Chondrocyte (in vitro differentiated cells): ENCODE measurements at places on chromosomes 7 and 10. TPM values are rescaled to one million over a fixed set of nuclear protein-coding genes. Genes with fewer than 3 reads are reported as not detected.

DNA sequence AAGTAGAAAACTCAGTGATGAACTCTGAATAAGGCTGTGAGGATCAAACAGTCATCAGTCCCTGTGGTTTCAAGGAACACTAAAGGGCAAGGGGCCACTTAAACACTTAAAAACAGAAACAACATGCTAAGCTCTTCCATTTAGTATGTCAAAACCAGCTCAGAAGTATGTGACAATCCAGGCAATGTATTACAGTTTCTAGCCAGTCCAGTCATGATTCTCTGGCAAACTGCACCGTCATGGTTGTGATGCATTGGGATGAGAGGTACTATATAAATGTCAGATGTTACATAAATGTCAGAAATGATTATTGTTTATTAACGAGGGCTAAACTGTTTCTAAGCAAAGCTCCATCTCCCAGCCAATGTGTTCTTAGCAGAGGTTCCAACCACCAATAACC, 4.7 kb upstream of the CREB5 start:
- DNase-seq, result no peak

DNA sequence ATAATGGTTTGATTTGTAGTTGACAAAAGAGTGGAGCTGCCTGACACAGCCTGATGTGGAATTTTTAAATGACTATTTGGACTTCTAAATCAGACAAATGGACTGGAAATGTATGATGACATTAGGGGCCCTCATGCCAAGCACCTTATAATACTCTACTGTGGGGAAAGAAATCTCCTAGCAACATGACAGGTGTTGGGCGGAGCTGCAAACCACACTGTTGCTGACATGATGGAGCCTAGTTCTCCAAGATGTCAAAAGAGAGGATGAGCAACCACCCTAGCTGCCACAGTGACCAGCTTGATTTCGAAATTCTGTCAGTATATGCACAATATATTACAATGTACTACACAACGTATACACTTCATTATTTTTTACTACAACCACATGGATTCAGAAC, 65.8 kb downstream of the RHOBTB1 start:
- DNase-seq, result no peak

DNA sequence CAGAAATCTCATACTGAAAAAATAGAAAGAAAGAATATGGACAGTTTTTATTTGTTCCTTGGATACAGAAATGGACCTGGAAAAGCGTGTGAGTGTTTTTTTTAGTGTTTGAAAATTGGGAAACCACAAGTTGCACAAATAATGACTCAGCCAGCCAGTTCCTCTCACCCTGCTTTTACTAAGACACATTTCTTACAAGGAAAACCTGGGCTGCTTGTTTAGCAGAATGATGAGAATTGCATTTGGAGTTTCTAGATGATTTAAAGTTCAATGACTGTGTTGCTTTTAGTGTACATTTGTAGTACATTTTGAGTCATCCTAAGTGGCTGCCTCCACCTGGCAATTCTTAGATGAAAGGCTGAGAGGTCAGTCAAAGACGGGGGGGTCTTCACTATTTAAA, 218.7 kb downstream of the ABCA13 start:
- DNase-seq, result no peak

DNA sequence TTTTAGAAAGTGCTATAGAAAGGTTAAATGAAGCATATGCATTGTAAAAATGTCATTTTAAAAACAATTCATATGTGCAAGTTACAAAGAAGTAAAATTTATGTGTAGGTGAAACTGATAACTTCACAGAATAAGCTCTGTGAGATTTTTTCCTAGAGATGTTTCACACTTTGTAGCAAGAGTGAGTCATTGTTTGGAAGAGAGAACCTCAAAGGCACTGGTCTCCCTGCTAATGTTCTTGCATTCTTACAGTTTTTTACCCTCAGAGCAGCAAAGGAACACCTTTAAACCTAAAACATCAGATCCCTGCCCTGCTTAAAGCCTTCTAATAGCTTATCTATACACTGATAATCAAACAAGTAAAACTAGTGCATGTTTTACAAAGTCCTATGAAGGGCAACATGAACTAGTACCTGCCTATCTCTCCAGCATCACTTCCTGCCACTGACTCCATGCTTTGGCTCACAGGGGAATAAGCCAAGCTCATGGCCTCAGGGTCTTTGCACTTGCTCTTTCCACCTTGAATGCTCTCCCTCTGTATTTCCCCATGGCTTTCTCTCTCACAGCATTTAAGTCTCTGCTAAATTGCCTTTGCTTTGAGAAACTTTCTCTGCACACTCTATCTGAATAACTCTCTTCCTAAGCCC, 997.0 kb downstream of the GATA3 start:
- DNase-seq, result no peak

- DNase-seq, result no peak
These were observed at the start of gene SH2B2 for GRCh38 chr7:102286237-102287110. Gene SH2B2, plus strand, starts transcription at chr7:102286868. Its CDS starts 13,683 bp downstream, at chr7:102300551.

DNA sequence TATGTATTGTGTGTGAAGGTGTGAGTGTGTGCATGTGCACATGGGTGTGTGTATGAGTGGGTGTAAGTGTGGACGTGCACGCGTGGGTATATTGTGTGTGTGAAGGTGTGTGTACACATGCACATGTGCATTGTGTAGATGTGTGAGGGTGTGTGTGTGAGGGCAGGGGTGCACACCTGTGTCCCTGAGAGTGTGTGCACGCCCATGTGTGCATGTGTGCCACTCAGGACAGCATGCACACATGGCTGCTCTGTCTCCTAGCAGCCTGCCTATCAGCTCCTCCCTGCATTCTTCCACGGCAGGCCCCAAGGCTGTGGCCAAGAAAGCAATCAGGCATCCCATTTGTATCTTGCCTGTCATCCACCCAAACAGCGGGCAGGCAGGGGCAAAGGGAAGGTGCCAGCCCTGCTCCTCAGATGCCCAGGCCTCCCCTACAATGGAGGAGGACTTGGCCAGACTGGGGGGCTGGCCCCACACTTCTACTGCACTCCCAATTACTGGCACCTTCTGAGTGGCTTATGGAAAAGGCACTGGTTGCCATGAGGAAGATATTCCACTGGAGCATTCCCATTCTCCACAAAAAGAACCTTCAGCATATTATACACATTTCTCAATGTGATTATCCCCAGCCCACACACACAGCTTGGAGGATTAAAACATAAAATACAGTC, 380.4 kb upstream of the ZMIZ1 start:
- no peak for DNase-seq

GRCh38 chr7:152424348-152425108, 11.3 kb downstream of the KMT2C start:
- no peak for DNase-seq

GRCh38 chr7:51256209-51256781, 60.3 kb downstream of the COBL start:
- no peak for DNase-seq

GRCh38 chr7:481219-481930, 38.3 kb downstream of the PDGFA start:
- DNase-seq, result peak; percentile 41

DNA sequence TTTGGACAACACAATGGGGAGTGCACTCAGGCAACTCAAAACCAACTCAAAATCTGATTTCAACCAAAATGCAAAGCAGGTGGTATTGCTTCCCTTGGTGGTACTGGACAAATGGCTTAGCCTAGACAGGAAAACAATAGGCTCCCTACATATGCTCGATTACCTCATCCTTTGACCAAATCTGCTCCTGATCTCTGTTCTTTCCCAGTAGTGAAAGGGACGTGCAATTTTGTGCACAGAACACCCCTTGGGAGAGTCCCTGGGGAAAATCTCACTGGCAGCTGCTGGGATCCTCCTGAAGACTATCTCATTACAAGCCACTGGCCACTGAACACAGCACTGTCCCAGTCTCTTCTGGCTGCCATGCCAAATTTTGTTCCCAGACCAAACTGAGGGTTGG, 149.2 kb upstream of the VSTM2A start:
- DNase-seq, result no peak

DNA sequence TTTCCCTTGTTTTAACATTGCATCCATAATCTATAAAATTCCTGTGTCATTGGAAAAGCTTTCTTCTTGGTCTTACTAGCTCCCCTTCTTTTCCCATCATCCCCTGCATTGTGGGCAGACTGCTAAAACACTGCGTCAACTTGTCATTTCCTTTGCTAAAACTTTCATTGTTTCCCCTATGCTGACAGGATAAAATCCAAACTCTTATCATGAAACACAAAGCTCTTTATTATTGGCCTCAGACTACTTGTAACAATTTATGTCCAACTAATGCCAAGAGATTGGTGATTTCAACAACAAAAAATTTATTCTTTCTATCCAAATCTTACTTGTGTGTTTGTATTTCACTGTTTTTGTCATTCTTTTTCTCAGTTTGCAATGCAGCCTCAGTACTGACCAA, 339.1 kb downstream of the HGF start:
- no peak for DNase-seq

- no peak for DNase-seq
These were observed 7.8 kb downstream of the MEOX2 start for GRCh38 chr7:15678653-15679052.

The ACSM6 gene
- not detected in 3 replicates for total RNA-seq

The MNX1 gene
- not detected in 3 replicates for total RNA-seq

The ANKRD61 gene
- total RNA-seq, result not detected in 3 replicates

The GOLGA7B gene
- total RNA-seq, result 0.12 to 0.27 TPM (median 0.13 TPM) in 3 replicates

The SDK1 gene
- 9.5 to 12.2 TPM (median 10.9 TPM) in 3 replicates for total RNA-seq

The ATOH7 gene
- total RNA-seq, result not detected in 3 replicates

The RADIL gene
- total RNA-seq, result 0.82 to 1.2 TPM (median 1.00 TPM) in 3 replicates
